ENCODE measurements at places on chromosomes 5 and 9.

DNA sequence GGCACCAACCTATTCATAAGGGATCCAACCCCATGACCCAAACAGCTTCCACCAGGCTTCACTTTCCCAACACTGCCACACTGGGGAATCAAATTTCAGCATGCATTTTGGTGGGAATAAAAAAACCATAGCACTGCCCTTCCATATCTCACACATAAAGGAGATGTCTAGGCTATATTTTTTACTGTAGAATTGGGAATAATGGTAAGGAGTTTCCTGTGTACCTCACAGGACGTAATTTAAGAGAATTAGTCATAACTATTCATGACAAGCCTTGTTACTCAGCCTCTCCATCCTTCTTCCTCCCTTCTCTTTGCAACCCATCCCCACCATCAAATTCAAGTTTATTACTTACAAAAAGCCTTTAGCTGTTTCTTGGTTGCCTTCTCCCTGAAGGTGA, 352.1 kb downstream of the MLLT3 start:
- DNase-seq = no peak

GRCh38 chr5:41118177-41118576, 47.0 kb upstream of the MROH2B start:
- DNase-seq = no peak

DNA sequence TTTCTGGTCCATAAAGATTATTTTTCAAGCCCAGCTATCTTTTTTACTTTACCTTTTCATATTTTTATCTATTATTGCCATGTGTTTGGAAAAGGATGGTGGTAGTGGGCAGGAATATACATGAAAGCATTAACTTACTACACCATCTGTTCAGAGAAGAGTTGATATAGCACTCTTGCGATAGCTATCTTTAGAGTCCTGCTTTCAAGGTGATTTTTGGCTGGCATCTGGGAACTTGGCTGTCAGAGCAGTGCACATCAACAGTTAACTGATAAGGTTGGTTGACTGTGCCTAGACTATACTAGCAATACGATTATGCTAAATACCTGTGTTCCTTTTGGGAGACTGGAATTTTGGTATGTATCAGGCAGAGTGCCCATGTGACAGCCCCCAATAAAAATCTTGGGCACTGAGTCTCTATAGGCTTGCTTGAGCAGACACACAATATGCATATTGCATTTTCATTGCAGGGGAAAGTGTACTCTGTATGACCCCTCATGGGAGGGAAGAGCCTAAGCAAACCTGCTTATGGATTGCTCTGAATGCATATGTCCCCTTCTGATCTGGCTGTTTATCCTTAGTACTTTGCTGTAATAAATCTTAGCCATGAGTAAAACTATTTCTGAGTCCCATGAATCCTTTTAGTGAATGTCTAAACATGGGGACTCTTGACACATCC, 227.6 kb upstream of the C9orf72 start:
- DNase-seq = no peak

GRCh38 chr9:120755810-120756434, 37.3 kb downstream of the FBXW2 start:
- peak; percentile 73 for DNase-seq

GRCh38 chr9:113635586-113635985, 172.1 kb downstream of the RGS3 start:
- DNase-seq = no peak

- DNase-seq = peak; percentile 31
Observed at GRCh38 chr9:128190516-128191405, 611 bp downstream of the CIZ1 start.

Data from midbrain (tissue), 1 donor.